Activated CD4-positive, alpha-beta T cell treated with anti-CD3 and anti-CD28 coated beads, Interleukin-2, amount 50 U/mL, for 48 hours (primary cell): ENCODE measurements at places on chromosomes 5 and 9.

DNA sequence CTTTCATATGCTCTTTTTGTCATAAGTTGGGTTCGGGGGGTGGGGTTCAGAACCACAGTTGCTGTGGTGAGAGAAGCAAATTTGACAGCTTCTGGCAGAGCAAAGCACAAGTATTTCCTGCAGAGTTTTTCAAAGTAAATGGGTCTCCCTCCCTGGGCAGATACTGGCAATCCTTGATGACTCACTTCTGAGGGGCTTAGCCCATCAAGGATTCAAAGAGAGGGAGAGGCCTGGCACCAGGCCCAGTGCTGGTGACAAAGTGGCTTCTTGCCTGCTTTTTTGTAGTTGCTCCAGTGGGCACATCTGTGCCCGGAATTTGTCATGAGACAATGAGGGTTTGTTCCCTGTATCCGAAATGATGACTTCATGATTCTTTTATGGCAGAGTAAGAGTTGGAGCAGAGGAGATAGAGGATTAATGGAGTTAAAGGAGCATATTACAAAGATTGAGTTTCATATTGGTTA, 46.6 kb upstream of the TNC start:
- no peak for DNase-seq

DNA sequence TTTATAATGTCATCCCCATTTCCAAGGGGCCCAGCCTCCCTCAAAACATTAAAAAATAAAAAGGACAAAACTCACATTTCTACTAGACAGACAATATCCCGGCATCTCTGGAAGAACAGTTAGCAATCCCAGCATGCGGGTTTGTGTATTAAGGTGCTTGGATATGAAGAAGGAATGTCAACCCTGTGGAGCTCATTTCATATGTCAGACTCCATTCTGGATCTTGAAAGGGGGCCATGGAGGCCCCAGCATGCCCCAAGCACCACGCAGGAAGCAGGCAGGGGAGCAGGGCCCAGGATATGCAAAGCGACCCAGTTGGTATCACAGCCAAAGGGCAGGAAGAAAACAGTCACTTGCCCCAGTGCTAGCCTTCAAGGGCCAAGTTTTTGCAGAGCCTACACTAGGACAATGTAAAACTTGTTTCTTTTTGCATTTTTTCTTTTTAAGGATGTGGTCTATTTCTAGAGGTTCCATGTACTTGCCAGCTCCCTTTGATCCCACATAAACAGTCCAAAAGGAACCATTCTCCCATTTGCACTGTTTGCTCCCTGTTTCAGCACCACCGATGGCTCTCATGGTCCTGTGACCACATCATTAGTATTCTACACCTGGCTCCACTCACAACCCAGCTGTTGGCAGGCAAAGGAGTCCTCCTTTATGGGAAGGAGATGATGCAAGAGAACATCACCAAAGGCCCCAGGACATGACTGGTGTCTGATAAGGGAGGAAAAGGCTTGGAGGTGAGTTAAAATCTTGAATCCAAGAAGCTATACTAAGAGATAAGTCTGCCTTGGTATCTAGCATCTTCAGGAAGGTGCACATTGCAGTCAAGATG, 58.3 kb downstream of the FGF1 start:
- DNase-seq, result no peak

DNA sequence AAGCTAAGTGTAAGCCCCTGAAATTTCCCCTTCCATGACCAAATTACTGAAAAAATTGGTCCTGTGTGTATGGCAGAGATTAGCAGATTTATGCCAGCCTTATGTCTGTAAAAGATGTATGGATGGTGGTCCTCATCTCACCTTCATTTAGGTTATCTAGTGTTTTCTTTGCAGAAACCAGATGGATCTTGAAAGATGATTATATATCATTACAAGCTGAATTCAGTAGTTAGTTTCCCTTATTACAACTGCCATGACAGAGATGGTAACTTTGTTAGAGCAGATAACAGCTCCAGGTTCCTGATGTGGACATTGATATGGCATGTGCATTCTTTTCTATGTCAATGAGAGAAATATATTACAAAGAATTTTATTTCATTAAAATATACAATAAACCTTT, 1403.2 kb upstream of the CDH6 start:
- no peak for DNase-seq

DNA sequence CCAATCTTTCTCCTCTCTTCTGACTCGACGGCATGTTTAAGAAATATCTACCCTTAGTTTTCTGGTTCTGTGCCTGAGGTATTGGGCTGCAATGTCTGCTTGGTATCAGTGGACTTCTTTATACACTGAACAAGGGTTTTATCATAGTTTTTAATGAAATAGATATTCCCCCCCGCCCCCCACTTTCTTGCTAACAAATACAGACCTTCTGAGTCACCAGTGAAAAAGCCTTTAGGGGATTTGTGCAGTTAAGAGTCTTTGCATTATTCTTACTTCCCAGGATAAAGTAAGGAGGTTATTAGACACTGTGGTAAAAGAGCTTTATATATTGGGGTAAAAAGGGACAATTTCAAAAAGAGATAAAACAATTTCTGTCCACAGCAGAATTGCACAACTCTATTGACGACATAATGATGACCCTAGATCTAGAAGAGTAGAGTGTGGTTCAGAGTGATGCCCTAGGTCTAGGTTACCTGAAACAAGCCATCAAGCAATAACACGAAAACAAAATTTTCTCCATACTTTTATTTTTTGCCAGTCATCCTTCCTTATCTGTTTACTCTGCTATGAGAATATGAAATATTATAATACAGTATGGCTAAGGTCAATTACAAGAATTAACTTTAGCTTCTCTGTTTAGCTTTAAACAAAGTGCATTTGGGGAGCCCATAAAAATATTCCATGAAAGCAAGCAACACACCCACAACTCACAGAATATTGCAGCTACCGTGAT, 110.7 kb downstream of the PLK2 start:
- no peak for DNase-seq

DNA sequence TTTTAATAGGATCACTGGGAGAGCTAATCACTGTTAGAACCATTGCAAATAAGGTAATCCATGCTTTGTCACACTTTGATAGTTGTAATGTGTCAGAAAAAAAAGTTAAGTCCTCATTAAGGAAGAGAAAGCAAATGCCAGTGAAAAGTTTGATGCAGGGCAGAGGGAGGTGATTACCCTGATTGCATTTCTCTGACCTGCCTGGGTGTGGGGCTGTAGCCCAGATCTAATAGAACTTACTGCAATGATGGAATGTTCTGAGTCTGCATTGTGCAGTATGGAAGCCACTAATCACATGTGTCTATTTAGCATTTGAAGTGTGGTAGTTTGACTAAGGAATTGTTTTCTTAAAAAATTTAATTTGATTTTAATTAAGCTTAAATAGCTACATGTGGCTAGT, 202.7 kb downstream of the ATP10B start:
- no peak for DNase-seq

- DNase-seq, result no peak
Observed at GRCh38 chr9:119955276-119955675, 586.0 kb upstream of the BRINP1 start.

- no peak for DNase-seq
Observed at GRCh38 chr5:16856531-16856930, 79.6 kb downstream of the MYO10 start.
